ENCODE measurements at places on chromosomes 11 and 22.
A peak's percentile ranks its signal among the peaks of the same experiment; 100 is the strongest.

DNA sequence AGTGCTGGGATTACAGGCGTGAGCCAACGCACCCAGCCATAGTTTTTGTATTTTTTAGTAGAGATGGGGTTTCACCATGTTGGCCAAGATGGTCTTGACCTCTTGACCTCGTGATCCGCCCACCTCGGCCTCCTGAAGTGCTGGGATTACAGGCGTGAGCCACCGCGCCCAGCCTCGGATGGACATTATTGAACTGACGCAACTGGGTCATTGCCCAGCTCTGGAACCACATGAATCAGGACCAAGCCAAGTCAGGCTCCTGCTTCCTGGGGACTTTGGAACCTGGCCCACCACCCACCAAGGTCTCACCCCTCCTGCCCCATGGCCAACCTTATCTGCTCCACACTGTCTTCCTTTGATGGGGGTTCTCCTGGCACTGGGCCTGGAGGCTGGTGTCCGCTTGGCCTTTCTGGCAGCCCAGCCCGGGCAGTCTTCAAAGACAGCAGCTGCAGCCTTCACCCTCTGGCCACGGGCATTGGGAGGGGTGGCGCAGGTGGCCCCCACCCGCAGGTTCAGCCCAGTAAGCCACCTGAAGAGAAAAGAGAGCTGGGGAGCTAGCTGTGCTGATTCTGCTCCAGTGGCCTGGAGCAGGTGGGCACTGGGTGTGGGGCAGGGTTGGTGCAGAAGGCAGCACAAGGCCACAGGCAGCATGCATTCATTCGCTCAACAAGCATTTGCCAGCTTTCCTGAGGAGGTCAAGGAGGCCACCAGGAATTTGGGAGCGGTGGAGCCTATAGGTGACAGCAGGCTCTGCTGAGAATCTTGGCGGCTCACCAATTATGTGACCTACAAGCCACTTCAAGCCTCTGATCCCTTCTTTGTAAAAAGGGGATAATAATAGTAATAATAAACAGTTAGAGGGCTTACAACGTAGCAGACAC lies 5.7 kb downstream of the CHADL start:
- DNase-seq = no peak

- DNase-seq = no peak
Observed at GRCh38 chr22:45664136-45664646, 7.4 kb upstream of the ATXN10 start.

DNA sequence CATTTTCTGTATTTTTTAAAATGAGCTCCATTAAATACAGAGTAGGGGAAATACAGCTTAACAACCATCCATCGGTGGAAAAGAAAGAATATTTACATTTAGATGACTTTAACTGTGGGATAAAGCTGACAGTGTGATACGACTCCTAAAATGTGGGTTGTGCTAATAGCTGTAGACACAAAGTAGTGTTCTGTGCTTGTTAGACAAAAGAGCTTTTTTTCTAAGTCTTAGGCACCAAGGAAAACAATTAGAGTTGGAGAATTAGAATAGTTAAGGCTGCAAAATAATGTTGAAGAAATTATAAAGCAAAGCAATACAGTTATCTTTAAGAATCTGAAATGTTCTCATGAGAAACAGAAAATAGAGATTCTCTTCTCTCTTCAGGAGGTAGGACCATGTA lies 307.7 kb upstream of the KIRREL3 start:
- no peak for DNase-seq

GRCh38 chr11:8832571-8833260 lies 78.3 kb upstream of the AKIP1 start:
- DNase-seq = peak; percentile 30
